ENCODE measurements at places on chromosomes 6 and 20.

DNA sequence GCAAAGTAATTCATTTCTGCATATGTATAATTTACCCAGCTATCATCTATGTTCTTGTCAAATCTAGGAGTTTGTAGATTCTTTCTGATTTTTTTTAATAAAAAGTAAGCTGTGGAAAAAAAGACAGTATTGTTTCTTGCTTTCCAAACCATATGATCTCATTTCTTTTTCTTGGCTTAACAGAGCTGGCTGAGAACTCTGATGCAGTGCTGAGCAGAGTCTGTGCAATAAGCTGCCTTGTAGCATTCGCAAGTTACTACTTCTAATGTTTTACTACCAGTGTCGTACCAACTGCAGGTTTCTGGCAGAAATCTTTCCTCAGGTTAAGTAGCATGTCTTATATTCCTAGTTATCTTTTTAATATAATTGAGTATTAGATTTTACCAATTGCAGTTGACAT is 15.6 kb downstream of the RRBP1 start:
- no peak for DNase-seq

DNA sequence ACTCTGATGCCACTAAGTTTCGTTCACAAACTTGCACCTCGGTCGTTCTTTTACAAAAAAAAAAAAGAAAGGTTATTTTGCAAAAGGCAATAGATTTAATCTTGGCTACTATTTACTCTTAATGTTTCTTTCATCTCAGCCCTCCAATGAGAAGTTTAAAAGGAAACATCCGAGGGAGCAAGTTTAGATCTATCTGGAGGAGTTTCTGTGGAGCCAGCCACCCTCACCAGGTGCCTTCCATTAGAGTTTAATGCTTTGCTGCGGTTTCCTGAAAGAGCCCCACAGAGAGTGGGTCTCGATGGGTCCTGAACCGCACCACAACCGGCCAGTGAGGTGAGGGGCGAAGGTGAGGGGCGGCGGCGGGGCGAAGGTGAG is 632 bp downstream of the PRKN start:
- DNase-seq = no peak

DNA sequence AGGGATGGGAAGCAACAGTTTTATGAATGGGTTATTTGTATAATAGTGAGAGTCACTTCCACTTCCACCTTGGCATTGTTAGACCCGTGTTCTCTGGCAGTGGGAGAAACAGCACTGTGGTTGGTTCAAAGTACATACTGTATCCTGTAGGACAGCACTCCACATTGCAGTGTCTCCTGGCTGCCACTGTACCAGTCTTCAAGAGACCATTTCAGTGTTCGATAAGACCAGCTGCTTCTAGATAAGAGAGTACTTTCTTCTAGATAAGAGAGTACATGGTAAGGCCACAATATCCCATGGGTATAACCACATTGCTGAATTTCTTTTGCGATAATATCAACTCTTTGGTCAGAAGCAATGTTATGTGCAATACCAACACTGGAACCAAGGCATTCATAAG is 28.8 kb downstream of the FITM2 start:
- DNase-seq = no peak

- no peak for DNase-seq
Measured at GRCh38 chr6:106790935-106791334, 161.6 kb downstream of the QRSL1 start.

GRCh38 chr6:53313784-53314400 is 34.9 kb downstream of the ELOVL5 start:
- no peak for DNase-seq

DNA sequence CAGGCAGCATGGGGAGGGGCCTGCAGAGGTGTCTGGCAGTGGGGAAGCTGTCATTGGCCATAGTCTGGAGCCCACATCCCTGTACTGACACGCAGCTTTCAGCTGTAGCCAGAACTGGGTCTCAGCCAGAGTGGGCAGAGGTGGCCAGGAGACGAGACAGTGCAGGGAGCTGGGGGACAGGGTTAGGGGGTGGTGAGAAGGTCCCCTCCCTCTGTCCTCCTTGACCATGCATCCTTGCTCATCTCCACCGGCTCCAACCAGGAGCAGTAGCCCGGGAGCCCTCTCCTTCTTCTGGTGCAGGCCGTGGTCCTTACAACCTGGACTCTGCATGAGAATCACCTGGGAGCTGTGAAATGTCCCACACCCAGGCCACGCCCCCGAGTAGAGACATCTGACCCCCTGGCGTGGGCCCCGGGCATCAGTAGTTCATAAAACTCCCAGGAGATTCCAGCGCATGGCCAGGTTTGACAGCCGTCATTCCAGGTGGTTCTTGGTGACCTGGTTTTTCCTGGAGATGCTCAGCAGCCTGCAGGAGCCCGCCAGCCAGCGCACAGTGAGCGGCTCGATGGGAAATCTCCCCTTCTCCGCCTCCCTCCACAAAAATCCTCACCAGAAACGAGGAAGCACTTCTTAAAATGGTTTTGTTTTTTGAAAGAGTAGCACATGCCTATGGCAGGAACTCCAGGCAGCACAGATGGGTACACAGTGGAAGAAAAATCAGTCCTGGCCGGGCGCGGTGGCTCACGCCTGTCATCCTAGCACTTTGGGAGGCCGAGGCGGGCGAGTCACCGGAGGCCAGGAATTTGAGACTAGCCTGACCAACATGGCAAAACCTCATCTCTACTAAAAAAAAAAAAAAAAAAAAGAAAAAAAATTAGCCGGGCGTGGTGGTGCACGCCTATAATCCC is 56.2 kb downstream of the ADNP start:
- no peak for DNase-seq

- DNase-seq = no peak
Measured at GRCh38 chr6:169912266-169913095, 161.1 kb downstream of the ERMARD start.

GRCh38 chr6:6810727-6811126 is 222.2 kb downstream of the LY86 start:
- DNase-seq = peak; percentile 53

- DNase-seq = no peak
Measured at GRCh38 chr6:163064397-163064796, 336.6 kb downstream of the PACRG start.

DNA sequence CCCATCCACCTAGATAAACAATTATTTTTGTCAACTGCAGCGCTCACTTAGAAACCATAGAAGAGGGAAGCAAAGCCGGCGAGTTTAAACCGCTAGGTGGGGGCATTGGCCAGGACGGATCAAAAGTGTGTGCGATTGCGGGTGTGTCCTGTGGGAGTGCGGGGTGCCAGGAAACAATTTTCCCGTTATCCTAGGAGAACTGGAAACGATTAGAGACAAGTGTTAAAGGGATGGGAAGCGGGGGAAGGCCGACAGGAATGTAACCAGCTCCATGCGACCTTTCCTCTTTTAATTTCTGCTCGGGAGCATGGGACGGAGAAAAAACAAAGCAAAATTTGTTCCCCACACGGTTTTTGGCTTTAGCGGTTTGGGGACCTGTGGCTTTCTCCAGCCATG is 2.8 kb upstream of the HTR1B start:
- DNase-seq = peak; percentile 59

GRCh38 chr20:63750807-63751470 is 11.4 kb downstream of the SLC2A4RG start:
- DNase-seq = peak; percentile 84

DNA sequence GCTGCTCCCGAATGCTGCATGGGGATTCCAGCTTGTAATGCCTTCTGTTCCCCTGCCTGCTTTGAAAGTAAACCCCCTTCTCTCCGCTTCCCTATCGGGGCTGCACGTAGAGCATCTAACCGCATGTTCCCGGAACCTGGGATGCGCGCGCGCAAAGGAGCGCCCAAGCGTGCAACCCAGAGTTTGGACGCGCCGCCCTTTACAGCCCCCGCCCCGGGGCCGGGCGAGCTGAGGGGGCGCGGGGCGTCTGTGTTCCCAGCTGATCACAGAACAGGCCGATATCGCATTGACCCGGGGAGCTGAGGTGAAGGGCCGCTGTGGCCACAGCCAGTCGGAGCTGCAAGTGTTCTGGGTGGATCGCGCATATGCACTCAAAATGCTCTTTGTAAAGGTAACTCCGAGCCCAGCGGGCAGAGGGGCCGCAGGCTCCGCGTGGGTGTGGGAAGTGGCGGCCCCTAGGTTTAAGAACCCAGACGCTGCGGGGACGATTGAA is 1.4 kb downstream of the LAMP5 start:
- no peak for DNase-seq

- no peak for DNase-seq
Measured at GRCh38 chr20:19336631-19337030, 124.2 kb downstream of the SLC24A3 start.

DNA sequence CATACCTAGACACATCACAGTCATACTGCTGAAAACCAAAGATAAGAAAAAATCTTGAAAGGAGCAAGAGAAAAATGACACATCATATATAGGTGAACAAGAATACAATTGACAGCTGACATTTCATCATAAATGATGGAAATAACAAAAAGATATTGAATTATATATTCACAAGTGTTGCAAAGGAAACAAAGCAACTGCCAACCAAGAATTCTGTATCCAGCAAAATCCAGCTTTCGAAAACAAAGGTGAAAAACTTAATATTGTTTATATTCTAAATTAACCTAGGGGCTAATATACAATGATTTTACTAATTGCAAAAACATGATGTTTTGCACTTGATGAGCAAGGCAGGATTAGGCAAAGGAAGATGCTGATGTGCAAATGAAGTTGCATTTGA is 84.3 kb downstream of the MOXD1 start:
- DNase-seq = no peak

- no peak for DNase-seq
Measured at GRCh38 chr6:35090734-35091133, 50.4 kb downstream of the TCP11 start.

DNA sequence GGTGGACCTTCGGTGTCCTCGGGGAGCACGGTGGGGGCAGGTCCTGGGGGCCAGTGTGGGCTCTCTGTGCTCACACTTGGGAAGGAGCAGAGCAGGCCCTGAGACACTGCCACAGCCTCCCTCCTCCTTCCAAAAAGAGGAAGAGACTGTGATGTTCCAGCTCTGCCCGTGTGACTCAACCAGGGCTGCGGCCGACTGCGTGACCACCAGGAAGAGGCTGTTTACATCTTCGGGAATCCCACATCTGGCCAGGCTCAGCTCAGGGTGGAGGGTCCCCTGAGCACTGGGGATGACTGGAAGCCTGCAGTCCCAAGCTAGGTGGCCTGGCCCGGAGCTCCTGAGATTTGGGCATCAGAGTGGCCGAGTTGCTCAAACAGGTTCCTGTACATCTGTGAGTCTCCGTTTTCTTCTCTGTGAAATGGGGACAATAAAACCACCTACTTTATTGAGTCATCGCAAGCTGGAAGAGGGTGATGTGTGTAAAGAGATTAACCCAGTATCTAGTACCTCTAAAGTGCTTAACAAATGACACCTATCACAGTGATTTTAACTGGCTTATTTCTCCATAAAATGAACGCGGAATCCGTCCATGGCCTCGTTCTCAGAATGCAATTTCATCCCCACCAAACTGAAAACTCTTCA is 242.1 kb downstream of the DLL1 start:
- DNase-seq = no peak

GRCh38 chr6:650098-650497 is 6.8 kb downstream of the HUS1B start:
- DNase-seq = no peak

DNA sequence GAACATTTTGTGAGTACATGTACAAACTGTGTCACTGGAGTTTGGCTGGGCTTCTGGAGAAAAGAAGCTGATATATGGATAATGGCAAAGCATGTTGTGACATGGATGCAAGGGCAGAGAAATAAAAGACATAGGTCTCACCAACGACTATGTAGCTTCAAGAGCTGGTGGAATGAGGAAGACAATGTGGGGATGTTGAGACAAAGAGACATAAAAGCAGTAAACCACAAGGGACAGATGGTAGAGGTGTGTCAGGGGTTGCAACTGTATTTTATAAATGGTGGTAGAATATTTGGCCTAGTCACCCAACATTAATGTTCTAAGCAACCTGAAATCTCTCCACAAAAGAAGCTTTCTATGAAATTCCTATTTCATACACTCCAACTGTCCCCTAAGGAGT is 199.0 kb downstream of the KCNQ5 start:
- DNase-seq = no peak

DNA sequence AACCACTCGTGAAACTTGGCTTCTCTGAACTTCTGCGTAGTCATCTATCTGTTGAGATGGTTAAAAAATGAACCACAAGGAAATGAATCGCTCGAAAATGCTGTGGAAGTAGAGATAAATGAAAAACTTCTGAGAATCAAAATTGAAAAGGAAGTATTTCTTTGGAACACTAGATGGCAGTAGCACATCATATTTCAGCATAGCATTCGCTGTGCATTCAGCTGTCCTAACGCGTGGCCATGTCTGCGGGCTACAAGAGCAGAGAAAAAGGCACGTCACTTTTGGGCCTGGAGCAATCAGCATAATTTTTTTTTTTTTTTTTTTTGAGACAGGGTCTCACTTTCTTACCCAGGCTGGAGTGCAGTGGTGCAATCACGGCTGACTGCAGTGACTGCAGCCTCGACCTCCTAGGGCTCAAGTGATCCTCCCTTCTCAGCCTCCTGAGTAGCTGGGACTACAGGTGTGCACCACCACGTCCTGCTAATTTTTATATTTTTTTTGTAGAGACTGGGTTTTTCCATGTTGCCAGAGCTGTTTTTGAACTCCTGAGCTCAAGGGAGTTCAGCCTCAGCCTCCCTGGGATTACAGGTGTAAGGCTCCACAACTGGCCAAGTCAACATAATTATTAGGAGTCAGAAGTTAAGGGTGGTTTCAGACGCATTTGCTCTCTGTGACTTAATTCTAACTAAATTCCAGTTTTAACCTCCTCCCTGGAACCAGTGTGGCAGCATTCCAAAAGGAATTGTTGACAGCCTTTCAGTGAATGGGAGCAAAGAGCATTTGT is 8.8 kb upstream of the PERP start:
- DNase-seq = peak; percentile 60

- no peak for DNase-seq
Measured at GRCh38 chr20:64080013-64080812, at the start of gene OPRL1. OPRL1 (plus strand) TSS chr20:64080082; CDS start chr20:64092721, 12,639 bp downstream.

- no peak for DNase-seq
Measured at GRCh38 chr6:75620381-75621304, 19.0 kb downstream of the SENP6 start.

DNA sequence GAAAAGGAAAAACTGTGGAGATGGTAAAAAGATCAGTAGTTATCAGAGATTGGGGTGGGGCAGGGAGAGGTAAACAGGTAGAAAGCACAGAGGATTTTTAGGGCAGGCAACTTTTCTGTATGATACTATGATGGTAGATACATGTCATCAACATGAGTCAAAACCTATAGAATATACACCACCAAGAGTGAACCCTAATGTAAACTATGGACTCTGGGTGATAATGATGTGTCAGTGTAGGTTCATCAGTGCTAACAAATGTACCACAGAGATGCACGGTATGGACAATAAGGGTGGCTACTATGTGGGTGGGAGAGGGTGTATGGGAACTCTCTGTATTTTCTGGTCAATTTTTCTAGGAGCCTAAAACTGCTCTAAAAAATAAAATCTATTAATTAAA is 18.5 kb downstream of the PACSIN1 start:
- no peak for DNase-seq

DNA sequence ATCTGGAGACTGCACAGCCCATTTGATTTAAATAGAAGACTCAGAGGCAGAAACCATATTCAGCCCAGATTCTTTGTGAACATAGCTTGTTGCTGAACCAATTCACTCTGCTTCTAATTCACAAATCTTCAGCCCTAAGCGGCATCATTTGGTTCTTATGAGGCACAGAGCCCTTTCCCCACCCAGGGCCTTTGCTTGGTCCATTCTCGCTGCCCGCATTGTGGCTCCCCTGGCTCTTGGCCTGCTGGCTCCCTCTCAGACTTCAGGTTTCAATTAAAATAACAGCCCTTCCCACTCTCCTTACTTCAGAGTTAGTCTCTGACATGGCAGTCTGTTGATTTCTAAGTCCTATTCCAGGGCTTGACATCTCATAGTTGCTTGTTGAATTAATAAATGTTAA is 9.4 kb upstream of the TMEM14A start:
- no peak for DNase-seq

- peak; percentile 86 for DNase-seq
Measured at GRCh38 chr6:139373154-139373927, 1.1 kb downstream of the CITED2 start.
